ENCODE measurements at places on chromosomes 3 and 15.

DNA sequence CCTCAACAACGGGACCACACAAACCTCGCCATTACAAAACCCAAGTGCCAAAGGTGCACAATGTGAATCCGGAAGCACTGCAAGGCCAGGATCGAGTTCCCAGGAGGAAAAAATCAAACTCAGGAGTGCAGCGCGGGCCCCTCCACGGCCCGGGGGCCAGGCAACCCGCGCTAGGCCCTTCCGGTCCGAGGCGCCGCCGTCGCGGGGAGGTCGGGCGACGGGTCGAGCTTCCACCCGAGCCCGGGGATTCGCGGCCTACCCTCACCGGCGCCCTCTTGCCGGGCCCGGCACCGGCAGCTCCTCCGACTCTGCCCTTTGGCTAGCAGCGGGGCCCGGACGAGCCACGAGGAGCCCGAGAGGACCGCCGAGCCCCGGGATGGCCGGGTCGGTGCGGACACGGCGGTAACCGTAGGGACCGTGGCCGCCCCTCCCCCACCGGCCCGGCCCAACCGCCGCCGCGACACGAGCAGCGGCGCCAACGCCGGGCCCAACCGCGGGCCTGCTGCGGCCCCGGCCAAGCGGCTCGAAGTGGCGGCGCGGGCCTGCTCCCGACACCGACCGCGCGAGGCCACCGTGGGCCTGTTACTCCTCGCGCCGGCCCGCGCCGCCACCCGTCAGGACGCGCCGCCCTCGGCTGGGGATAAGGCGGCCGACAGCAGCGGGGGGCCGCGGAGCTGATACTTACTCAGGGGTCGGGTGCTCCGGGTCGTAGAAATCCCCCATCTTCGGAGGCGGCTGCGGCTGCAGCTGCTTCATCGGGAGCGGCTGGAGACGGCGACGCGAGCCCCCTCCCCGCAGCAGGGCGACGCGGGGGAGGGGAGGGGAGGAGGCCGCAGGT, 525 bp downstream of the SETD2 start:
- DNase-seq = peak; percentile 73

DNA sequence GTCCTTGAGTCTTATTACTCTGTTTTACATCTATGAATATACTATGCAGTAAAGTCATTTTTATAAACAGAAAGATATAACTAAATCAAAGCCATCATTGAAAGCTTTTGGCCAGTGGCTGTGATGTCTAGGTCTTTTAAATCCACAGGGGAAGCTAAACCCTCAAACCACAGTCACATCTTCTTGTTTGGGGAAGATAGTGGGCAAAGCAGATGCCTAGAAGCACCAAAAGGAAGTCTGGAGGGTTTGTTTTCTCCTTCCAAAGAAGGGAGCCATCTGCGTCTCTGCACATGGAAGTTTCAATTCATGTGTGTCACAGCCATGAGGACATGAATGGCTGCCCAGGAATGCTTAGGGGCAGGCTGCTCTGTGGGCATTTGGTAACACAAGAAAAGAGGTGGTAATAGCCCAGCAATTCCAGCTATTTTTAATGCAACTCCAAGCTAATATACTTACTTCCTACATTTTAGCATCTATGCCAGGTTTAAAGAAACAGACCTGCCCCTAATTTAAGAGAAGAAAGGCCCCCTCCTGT, 322.2 kb downstream of the SLC9A9 start:
- no peak for DNase-seq

DNA sequence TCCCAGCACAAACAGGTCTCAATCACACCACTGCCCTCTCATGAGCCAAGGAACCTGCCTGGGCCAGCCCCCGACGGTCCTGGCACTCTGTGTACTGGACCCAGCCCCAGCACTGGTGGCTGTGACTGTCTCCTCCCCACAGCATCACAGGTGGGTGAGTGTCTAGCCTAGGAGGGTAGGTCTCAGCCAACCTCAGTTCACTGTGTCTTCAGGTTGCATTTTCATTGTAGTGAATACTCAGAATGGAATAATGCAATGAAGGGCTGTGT, 163.4 kb upstream of the NSMCE3 start:
- DNase-seq = no peak

GRCh38 chr3:48470286-48470685, 23.7 kb downstream of the ATRIP start:
- peak; percentile 41 for DNase-seq

DNA sequence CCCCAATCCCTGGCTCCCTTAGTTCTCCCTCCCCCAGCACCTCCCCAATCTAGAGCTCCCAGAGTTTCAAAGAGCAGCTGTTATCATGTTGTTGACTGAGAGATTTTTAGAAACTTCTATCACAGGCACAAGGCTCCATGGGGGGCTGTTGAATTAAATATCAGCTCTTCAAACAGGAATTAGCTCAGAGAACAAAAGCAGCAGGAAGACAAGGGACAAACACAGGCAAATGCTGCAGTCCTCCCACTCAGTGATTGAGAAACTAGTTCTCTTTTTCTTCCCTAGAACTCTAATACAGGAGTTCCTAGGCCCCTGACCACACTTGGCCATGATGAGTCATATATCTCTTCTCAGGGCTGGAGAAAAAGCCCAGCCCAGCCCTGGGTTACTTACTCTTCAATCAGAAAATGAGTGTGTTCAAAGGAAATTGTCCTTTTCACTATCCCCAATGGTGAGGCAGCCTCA, 262.1 kb downstream of the IGSF11 start:
- peak; percentile 67 for DNase-seq

- no peak for DNase-seq
These were observed 54.4 kb downstream of the IQGAP1 start for GRCh38 chr15:90442423-90442822.

GRCh38 chr3:177679568-177680471, 482.5 kb upstream of the TBL1XR1 start:
- no peak for DNase-seq

GRCh38 chr3:33074217-33075067, 22.5 kb downstream of the GLB1 start:
- peak; percentile 91 for DNase-seq

GRCh38 chr15:40836020-40836419, 7.5 kb upstream of the PPP1R14D start:
- DNase-seq = no peak
